ENCODE measurements at places on chromosomes 3 and 15.

GRCh38 chr3:173584093-173584837 lies 186.7 kb downstream of the NLGN1 start:
- DNase-seq, result no peak

DNA sequence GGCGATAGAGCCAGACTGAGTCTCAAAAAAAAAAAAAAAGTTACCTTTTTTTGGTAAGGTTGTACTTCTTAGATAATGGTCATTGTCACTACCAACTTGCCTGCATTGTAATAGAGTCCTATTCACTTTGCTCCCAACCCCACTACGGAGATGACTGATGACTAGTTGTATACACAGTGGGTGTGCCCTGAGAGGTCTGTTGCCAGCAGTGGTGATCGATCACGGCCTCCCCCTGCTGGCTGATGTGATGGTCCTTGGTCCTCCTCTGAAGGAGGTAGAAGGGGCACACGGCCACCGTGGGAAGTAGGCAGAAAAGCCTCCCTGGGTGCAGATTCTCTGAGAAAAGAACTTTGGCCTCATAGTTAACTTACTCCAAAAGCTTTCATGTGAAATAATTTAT lies 10.7 kb downstream of the GCNT3 start:
- no peak for DNase-seq

GRCh38 chr15:48683991-48684765 lies 38.7 kb upstream of the FBN1 start:
- no peak for DNase-seq

- DNase-seq, result no peak
Observed at GRCh38 chr3:138642927-138643253, 34.3 kb downstream of the FAIM start.

GRCh38 chr3:53794597-53794996 lies 51.6 kb downstream of the CHDH start:
- DNase-seq, result no peak
